ENCODE measurements at places on chromosomes 13 and 19. TPM values are rescaled to one million over a fixed set of nuclear protein-coding genes. Genes with fewer than 3 reads are reported as not detected.

The HSD17B14 gene
- 1.3 TPM for total RNA-seq

The TMEM86B gene
- total RNA-seq: 7.7 TPM

The SYNGR4 gene
- total RNA-seq: not detected

The SIGLEC12 gene
- 1.4 TPM for total RNA-seq

The ZIK1 gene
- 5.6 TPM for total RNA-seq

The OR4F17 gene
- not detected for total RNA-seq

The CGB7 gene
- total RNA-seq: not detected

The TLE2 gene
- total RNA-seq: 4.5 TPM

The A1BG gene
- 14.9 TPM for total RNA-seq

The LRP3 gene
- total RNA-seq: 0.82 TPM

The MPHOSPH8 gene
- total RNA-seq: 39.8 TPM

The TMPRSS9 gene
- total RNA-seq: not detected

The ETV2 gene
- 0.77 TPM for total RNA-seq

The CYP4F2 gene
- total RNA-seq: not detected

The FBXO27 gene
- not detected for total RNA-seq

The LYPD3 gene
- total RNA-seq: 3.0 TPM

The KCTD12 gene
- 5.2 TPM for total RNA-seq

The IZUMO4 gene
- total RNA-seq: 105 TPM

The CPAMD8 gene
- 0.19 TPM for total RNA-seq

The ZNF763 gene
- total RNA-seq: 1.0 TPM

The SLC46A3 gene
- 2.1 TPM for total RNA-seq

The CASP14 gene
- total RNA-seq: not detected

The ZNF558 gene
- total RNA-seq: 32.0 TPM

The DIAPH3 gene
- total RNA-seq: 31.3 TPM

The PTGER1 gene
- 0.97 TPM for total RNA-seq

The VSIG10L gene
- total RNA-seq: 6.4 TPM

The OR7C1 gene
- not detected for total RNA-seq

The DACT3 gene
- total RNA-seq: 1.9 TPM

The ZNF235 gene
- total RNA-seq: 3.3 TPM

The PRODH2 gene
- not detected for total RNA-seq

The RAX2 gene
- not detected for total RNA-seq

The PSG11 gene
- not detected for total RNA-seq

The CBY2 gene
- total RNA-seq: not detected

The OR10H5 gene
- not detected for total RNA-seq

The CEACAM3 gene
- total RNA-seq: not detected

The ZNF99 gene
- not detected for total RNA-seq

The ZNF730 gene
- 0.82 TPM for total RNA-seq

The SMAD9 gene
- 0.80 TPM for total RNA-seq

The CEACAM1 gene
- total RNA-seq: 5.3 TPM

The ZNF101 gene
- total RNA-seq: 79.6 TPM

The ZNF98 gene
- not detected for total RNA-seq

The SYT3 gene
- 0.23 TPM for total RNA-seq

The ZNF568 gene
- total RNA-seq: 8.9 TPM

All from activated naive CD4-positive, alpha-beta T cell treated with anti-CD3 and anti-CD28 coated beads, Interleukin-2, amount 50 U/mL, for 72 hours (primary cell).